ENCODE measurements at places on chromosomes 1 and 21.

- DNase-seq: no peak
These were observed 331.6 kb downstream of the SRGAP2C start for GRCh38 chr1:121516234-121516967.

- no peak for DNase-seq
These were observed 21.7 kb downstream of the GLRX2 start for GRCh38 chr1:193083365-193084088.

DNA sequence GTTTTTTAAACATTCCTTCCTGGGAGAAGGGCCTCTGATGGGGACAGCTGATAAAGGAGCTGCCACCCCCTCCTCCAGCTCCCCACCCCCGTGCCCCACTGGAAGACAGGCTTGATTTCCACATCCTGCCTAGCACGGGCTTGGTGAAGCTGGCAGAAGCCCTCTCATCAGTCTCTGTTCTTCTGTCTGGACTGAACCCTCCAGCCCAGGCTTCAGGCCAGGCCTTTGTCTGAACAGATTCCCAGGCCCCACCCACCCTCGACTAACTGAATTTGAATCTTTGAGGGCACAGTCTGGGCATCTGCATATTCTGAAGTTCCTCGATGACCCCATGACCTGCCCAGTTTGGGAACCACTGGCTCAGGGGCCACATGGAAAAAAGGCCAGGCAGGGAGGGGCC, 75.3 kb downstream of the CD58 start:
- no peak for DNase-seq

DNA sequence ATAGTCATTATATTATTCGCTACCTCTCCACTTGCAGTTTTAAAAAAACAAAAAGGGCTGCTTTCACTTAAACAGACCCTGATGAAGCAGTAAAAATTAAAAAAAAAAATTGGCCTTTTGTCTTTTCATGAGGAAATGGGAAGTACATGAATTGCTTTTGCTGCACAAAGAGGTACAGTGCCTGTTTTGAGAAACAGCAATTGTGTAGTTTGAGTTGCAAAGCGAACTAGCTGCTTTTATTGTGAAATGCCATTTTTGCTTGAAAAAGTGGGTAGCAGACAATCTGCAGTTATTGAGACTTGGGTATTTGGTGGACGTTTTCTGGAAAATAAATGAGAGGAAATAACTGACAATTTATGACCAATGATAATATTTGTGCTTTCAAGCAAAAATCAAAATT, 7.0 kb downstream of the DIP2A start:
- no peak for DNase-seq

- DNase-seq: no peak
These were observed 159.4 kb downstream of the PLXNA2 start for GRCh38 chr1:208084764-208085163.

Data from SW 1271 (cell line).